ENCODE measurements at places on chromosomes 3 and 15.
A peak's percentile ranks its signal among the peaks of the same experiment; 100 is the strongest.

DNA sequence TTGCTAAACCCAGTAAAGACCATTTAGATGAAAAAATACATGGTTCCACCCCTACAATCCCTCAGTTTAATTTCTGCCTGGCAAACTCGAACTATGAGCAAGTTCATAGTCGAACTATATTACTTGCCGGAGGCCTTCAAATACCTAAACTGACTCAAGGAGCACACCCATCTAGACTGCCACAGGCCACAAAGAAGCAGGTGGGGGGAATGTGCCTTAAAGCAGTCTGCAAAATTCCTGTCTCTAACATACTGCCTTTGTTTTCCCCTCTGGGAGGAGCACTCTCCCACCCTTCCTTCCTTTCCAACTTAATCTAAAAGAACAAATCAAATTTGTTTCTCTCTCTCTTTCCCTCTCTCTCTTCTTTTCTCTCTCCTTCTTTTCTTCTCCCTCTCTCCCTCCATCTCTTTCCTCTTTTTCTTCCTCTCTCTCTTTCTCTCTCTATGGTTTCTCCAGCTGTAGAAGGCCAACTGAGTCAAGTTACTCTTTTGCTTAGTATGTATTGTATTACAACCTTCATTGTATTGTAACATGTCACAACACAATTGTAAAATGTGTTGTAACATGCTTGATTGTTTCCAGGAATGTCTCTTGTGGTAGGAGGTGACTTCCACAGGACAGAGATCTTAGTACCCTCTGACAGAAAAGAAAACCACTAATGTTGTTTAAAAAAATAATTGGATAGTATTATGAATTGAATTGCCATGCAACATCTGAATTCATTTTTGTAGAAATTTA lies 496.3 kb downstream of the ROBO2 start:
- no peak for DNase-seq

DNA sequence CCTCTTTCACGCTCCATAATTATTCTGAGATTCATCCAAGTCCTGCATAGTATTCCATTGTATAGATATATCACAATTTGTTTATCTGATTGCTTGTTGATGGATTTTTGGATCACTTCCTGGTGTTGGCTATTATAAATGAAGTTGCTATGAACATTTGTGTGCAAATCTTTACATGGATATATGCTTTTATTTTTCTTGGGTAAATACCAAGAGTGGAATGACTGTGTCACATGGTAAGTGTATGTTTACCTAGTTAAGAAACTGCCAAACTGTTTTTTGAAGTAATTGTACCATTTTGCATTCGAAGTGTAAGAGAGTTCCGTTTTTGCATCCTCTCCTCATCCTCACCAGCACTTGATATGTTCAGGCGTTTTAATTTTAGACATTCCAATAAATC lies 34.6 kb upstream of the ROPN1 start:
- no peak for DNase-seq

DNA sequence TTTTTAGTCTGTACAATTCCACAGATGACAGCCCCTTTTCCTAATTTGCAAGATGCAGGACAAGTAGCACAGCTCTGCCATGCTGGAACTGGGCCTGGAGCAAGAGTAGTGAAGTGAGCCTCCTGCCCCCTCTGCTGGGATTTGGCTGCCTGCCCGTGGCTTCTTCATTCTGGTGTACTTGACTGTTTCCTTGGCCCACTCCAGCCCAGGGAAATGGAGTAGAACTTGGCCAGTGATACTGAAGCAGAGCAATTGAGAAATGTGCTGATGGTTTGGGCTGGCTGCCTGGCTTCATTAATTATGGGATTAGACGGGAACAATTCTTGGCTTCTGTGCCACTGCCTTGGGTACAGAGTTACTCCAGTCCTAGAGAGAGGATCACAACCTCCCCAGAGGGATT lies 2.8 kb downstream of the GPD1L start:
- DNase-seq: no peak

DNA sequence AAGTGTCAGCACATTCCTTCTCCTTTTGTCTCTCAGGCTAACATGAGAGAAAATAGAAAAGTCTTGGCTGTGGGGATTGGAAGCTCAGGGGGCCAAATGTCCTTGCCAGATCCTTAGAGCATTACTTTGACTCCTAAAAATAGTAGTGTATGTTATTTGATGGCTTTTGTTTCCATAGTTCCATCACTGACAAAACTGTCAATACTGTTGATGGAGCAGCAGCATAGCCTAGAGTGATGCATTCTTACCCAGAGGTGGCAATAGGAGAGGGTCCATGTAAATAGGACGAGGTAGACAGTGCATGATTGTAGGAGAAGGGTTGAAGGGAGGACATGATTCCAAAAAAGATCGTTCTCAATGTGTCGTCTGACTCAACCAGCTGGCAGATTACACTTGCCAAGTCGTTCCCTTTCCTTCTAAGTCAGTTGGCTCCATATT lies 282.7 kb upstream of the TPRG1 start:
- no peak for DNase-seq

DNA sequence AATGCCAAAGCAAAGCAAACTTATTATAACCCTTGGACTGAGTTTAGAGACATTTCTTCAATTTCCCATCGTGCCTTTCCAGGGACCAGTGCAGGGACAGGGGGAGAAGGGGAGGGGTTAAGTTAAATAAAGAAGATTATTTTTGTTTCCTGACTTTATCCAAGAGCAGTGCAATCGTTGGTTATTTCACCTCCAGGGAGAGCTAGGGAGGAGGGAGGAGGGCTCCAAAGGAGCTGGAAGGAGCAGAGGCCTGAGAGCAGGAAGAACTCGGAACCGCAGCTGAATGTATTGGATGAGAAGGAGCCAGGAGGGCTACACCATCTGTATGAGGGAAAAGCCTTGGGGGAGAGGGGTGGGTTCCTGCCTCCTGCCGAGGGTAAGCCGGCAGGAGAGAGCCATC lies 20.7 kb downstream of the HAPLN3 start:
- no peak for DNase-seq

- DNase-seq: no peak
These were observed 65.7 kb upstream of the ALDH1L1 start for GRCh38 chr3:126245811-126246727.

DNA sequence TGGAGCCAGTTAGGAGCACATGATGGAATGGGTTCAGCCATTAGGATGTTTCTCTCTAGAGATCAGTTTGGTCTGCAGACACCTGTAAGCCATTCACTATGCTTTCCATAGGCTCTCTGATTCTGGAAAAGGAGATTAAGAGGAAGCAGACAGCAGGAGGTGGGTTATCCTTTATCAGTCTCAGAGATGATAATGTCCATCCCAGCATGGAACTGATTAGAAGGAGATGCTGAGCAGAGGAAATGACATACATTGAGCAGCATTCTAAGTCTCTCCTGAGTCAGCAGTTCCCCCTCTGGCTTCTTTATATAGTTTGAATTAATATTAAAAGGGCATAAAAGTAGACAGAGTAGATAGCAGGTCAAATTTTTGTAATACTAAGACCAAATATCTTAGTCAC lies 591.1 kb downstream of the GBE1 start:
- no peak for DNase-seq

- DNase-seq: no peak
These were observed 2.4 kb downstream of the PSMA4 start for GRCh38 chr15:78542647-78543046.

DNA sequence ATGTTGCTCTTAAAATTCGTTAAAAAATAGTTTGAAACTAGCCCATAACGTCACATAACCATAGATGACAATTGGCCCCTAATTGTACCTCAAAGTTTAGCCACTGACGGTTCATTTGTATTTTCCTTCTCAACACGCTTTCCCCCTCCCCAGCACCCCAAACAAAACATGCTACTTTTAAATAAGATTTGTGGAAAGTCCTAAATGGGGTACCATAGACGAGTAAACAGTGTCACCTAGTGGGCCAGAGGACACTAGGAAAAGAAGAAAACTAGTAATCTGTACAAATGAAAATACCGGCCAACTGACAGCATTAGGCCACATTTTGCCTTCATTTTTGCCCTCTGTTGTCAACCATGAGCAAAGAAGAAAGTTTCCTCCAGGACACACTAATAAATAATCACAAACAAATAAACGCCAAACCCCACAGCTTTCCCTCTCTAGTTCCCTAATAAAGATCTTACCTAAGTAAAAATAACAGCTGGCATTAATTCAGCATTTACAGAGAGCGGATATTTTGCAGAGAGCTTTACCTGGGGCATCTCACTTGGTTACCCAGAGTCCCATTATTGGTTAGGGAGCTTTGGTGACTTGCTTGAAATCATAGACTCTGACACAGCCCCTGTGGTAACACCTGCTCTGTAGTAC lies 175.1 kb upstream of the ATP11B start:
- no peak for DNase-seq

- DNase-seq: no peak
These were observed 12.1 kb upstream of the LIMD1 start for GRCh38 chr3:45582430-45582829.

DNA sequence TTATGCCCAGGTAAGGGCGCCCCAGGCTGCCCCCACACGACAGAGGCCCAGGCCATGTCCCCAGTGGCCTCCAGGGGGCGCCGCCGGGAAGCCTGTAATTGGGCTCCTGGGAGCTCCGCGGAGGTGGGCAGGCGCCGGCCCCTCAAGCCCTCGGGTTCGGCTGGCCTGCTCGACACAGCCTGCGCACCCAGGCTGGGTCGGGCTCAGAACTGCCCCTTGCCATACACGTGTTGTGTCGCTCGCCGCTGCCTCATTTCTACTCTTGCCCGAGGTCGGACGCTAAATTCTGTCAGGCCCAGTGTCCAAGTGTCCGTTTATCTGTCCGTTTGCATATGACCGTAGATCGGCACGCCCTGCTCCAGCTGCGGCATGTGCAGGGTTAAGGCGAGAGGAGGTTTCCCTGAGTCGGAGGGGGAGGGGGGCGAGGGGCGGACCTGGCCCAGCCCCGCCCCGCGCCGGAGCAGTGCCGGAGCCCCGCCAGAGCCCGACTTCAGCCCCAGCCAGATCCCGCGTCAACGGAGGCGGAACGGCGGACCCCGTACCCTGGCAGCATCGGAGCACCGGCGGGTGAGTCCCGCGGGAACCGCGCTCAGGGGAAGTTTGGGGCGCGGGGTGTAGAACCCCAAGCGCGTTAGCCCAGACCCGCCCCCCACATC lies at the start of gene KLHDC8B:
KLHDC8B (plus strand) TSS at position 480 of the 656 bp plus-strand sequence. CDS start 1,172 bp downstream, outside the sequence.
- DNase-seq: peak; percentile 75

DNA sequence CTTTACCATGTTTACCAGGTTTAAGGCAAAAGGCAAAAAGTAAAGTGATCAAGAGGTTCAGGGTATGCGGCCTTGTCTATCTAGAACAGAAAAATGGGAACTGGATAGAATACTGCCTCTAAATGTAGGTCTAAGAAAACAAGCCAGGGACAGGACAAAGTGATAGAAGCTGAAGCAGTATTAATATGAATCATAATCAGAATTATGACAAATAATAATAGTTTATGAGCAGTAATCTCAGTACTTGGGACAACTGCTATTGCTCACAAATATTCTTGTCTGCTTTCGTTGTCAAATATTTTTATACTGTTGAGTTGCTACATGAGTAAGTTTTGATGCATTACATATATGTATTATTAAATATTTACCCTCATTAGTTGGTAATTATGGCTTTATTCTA lies 356.9 kb upstream of the RBMS3 start:
- no peak for DNase-seq

- no peak for DNase-seq
These were observed 152.0 kb downstream of the KLHL25 start for GRCh38 chr15:85642693-85643066.

GRCh38 chr3:13566453-13566748 lies 17.5 kb downstream of the FBLN2 start:
- DNase-seq: no peak

- DNase-seq: no peak
These were observed 87.7 kb downstream of the IL1RAP start for GRCh38 chr3:190601622-190602021.

GRCh38 chr15:94327356-94327936 lies 96.1 kb downstream of the MCTP2 start:
- no peak for DNase-seq

- DNase-seq: no peak
These were observed 12.2 kb downstream of the XIRP1 start for GRCh38 chr3:39180183-39180545.

- no peak for DNase-seq
These were observed 521 bp upstream of the SUSD5 start for GRCh38 chr3:33219175-33219487.

GRCh38 chr3:67635257-67635656 lies 19.2 kb downstream of the SUCLG2 start:
- no peak for DNase-seq

DNA sequence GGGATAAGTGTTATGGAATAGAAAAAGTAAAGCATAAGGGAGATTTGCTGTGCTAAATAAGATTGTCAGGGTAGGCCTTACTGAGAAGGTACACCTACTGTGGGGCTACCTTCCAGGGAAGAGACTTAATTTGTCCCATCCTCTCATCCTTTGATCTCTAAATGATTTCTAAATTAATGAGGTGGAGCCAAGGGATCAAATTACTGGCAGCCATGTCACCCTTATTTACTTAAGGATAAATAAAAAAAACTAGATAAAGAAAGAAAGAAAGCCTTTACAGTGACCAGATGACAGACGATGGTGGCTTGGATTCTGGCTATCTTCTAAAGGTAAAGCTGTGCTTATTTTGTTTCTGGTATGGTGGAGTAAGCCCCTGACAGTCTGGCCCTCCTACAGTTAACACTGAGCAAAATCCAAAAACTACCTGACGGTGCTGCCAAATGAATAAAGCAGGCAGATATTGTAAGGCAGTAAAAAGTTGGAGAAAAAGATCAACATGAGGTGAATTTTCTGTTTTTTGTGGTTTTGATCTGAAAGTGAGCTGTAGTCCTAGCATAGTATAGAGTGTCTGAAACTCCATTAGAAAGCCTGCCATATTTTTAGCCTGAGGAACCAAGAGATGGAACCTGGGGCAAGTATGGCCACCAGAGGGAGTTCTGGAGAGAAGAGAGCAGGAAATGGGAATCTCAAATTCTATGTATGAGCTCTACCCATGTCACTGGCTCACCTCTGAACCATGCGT lies 285.1 kb upstream of the MANF start:
- no peak for DNase-seq

DNA sequence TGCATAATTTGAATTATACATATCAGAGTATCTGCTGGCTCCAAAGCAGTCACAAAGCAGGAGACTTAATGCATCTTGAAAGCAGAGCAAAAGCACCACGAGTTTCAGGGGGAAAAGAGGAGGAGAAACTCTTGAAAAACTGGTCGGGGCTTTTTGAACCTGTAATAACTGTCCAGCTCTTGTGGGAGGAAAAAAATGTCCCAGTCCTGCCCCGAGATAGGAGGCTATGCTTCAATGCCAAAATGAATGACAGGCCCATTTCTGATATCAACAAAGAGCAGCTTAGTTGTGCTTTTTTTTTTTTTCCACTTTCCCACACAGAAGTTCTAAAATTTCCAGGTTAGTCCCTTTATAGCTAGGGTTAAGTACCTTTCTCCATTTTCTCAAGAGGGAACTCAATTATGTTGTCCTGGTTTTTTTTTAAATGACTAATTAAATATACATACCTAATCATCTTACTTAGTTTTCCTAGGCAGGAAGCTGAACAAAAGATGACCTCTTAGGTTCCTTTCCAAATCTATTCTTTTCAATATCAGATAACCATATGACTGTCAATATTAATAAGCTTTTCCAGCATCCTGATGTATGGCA lies 120.2 kb downstream of the TFDP2 start:
- no peak for DNase-seq

Data from activated CD4-positive, alpha-beta T cell treated with anti-CD3 and anti-CD28 coated beads, Interleukin-2, amount 50 U/mL, for 4 hours (primary cell).